Pons (tissue), 1 donor: ENCODE measurements at places on chromosomes 6 and 20.

- no peak for DNase-seq
These were observed 284.0 kb upstream of the RUNX2 start for GRCh38 chr6:45044086-45044485.

DNA sequence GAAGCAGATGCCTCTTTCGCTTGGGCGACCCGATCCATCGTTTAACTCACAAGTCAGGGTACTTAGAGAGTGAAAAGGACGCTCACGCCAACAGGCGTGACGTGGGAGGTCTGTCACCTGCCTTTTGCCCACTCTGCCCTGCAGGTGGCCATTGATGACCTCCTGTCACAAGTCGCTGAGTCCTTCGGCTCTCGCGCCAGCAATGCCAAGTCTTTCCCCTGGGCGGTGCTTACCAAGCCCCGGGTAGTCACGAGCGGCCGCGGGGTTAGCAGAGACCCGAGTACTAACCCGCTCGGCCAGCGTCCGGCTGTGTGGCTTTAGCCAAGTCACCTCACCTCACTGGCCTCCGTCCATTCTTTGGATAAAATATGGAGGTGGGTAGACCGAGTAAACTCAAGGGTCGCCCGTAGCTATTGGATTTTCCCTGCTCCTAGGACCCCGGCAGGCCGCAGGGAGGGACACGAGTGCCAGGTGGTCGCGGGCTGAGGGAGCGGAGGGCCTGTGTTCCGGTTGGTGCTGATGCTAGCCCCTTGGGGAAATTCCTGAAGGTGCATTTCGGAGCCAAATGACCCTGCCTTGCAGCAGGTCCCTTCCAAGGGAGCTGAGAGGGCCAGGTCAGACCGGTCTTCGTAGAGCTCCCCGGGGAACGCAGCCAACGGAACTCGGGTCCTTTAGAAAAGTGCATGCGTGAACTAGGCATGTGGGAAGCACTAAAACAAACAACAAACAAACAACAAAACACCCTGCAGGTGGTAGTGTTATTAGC lies 668 bp downstream of the PKIB start:
- peak; percentile 19 for DNase-seq

DNA sequence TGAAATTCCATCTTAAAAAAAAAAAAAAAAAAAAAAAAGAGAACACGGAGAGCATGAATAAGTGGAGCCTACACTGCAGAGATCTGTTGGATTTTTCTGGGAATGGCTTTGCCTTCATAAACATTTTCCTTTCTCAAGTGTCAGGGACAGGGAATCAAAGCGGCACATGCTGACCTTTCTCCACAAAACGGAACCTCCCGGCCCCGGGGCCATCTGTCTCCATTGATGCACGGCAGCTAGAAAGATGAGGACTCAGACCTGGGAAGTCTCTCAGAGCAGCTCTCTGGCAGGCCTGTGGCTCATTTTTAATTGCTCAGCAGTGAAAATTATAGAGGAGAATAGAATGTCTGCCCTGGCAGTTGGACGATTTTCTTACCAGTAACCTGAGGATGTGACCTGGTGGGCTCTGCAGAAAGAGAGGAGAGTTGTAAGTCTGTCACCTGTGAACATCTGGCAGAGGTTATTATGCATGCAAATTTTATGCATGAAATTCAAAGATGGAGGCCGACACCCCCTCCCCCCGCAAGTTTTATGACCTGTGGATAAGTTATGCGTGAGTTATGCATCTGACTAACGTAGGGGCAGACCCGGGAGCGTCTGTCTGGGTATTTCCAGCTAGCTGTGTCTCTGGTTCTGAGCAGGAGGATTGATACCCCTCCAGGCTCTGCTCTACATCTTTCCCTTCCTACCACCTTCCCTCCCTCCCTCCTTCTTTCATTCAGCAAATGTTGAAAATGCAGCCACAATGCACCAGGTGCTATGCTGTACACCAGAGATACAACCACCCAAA lies 352.5 kb downstream of the CDH26 start:
- no peak for DNase-seq

DNA sequence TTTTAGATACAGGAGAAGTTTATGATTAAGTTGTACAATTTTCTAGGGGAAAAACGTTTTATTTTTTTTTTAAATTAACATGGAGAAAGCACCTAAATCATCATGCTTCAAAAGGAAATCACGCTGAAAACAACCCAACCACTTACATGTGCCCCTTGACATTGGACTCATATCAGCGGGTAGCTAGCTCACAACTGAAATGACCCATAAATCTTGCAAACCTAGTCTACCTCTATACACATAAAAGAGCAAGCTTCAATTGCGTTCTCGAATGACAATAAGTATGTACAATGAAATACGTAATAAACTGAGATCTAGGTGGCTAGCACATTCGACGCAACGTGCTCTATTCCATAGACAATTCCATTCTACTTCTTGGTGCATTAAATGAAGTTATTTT lies 722.9 kb upstream of the AGPAT4 start:
- DNase-seq = no peak

DNA sequence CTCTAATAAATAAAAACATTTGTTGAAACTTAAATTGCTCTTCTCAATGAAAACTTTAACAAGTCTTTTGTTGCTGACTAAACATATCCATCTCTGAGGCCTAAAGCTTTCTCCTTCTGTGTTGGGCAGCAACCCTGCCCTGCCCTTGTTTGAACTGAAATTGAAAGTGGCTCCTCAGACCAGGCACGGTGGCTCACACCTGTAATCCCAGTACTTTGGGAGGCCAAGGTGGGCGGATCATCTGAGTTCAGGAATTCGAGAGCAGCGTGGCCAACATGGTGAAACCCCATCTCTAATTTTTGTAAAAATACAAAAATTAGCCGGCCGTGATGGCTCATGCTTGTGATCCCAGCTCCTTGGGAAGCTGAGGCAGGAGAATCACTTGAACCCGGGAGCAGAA lies 29.2 kb upstream of the GNRH2 start:
- no peak for DNase-seq

- DNase-seq = no peak
These were observed 3.3 kb downstream of the MYO6 start for GRCh38 chr6:75752365-75752764.

DNA sequence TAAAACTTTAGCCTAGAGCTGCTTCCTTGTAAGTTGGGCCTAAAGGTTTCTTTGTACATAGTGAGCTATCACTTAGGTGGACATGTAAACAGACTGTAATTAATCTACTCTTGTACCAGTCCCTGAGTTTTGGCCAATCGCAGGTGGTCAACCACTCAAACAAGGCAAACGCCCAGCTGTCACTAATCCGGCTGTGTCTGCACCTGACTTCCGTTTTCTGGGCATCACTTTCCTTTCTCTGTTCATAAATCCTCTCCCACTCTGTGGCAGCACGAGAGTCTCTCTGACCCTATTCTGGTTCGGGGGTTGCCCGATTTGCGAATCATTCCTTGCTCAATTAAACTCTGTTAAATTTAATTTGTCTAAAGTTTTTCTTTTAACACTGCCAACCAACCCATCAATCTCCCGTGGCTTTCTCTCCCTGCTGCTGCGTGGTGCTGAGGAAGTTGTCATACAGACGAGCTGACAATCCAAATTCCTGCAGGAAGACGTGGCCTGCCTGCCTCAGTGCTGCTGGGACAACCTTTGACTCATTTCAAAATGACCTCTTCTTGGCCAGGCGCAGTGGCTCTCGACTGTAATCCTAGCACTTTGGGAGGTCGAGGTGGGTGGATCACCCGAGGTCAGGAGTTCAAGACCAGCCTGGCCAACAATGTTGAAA lies 206.3 kb downstream of the QKI start:
- no peak for DNase-seq

DNA sequence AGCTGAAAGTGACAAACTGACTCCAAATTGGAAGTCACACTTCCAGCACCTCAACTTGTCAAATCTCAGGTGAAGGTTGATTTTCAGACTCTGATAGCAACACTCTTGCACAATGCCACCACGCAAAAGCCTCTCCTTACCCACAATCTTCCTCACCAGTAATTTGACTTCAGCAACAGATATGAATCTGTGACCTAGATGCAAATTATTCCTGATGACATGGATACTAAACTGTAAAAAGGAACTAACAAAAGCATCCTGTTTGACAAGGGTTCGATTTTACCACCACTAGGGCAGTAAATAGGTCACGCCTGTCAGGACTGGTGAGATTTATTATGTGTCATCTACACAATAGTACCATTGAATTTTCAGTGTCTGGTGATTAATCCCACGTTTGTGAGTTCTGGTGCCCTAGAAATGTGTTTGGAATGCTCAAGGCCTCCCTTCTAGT lies 134.4 kb upstream of the COL21A1 start:
- no peak for DNase-seq

GRCh38 chr20:62897666-62898065 lies 28.6 kb downstream of the DIDO1 start:
- DNase-seq = no peak
